ENCODE measurements at places on chromosomes 2 and 18.

DNA sequence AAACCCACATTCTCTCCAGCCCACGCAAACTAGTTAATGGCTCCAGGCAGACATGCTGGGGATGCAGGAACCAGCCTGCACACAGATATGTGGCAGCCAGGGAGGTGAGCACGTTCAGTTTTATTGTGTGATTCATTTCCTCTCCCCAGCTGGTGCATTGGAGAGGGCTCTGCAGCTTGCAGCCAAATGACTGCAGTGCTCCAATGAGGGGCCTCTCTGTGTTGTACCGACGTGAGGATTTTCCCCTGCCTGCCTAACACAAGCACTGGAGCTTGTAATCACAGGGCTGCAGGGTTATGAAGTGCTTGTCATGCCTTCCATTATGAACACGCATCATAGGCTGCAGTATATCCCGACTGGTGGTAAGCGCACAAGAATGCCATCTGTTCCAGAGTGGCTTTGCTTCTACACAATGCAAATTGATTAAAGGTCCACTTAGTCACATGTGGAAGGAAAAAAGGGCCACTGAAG lies 92.3 kb upstream of the THUMPD2 start:
- DNase-seq: no peak

DNA sequence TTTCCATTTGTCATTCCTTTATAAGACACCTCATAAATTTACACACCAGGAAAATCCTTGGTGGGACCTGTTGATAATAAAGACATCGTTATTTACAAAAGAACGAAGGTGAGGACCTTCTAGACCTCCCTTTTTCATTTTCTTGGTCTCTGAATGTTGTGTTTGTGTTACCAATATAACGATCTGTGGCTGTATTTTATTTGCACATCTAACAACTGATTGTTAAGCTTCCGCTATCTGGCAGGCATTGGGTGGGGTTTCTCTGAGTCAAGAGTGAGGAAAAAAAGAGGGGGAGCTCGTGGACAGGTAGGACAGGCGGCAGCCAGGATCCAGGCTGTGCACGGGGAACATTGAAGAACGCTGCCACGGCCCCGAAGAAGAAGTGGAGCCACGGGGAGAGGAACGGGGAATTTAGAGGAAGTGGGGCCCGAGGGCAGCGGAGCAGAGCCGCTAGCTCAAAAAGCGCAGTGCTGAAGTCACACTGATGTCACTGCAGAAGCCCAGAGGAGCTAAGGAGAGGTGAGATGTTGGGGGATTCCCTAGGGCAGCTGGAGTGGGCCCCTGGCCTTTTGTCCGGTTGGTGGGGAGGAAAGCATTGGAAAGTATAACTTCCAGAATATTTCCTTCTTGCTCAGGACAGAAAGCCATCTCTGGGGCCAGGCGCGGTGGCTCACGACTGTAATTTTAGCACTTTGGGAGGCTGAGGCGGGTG lies 20.9 kb upstream of the DNMT3A start:
- DNase-seq: peak; percentile 68

DNA sequence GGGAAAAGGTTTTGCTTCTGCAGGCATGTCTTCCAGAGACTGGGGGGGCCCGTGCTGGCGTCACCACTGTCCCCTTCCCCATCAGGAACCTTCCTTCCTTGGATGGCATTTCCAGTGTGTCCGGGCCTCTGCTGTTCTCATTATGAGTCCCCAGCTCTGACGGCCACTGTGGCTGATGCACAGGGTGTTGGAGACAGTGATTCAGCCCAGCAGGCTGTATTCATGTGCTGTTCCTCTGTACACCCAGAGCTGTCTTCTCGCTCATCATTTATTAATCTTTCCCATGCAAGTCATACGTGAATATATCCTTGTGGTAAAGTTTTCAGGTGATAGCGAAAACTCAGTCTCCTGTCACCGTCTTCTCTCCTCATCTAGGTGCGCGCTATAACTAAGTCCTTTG lies 57.7 kb downstream of the ASAP2 start:
- no peak for DNase-seq

- DNase-seq: no peak
Observed at GRCh38 chr2:55961318-55961911, 37.8 kb upstream of the EFEMP1 start.

DNA sequence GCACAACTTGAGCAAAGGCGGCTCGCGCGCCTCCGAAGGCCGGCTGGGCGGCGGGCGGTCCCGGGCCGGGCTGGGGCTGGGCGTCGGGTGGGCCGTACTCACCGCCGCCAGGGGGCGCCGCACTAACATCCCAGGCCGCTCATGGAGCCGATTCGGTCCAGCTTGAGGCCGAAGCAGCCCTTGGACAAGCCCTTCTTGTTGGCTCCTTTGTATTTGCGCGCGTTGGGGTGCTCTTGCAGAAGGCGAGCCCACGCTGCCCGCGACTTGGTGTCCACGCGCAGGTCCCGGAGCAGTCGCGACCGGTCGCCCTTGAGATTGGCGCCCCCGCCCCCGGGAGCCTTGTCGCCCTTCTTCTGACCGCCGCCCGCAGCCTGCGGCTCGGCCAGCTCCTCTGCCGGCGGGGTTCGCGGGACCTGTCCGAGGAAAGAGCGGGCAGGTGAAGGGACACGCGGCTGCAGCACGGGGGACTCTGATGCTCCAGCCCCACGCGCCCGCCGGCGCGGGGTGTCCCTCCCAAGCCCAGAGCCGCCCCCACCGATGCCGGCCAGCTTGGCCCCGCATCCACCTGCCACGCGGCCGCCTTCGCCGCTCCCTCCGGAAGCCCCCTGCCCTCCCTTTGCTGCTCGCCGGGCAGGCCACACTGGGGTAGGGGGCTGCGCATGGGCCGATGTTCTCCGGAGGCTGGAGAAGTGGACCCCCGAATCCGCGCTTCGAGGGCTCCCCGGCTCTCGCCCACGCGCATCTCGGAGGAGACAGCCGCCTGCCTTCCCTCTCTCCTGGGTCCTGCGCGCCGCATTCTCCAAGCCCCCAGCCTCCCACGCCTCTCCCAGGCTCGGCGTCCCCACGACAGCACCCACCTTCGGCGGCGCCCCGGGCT lies 655 bp downstream of the NPPC start:
- DNase-seq: peak; percentile 80

GRCh38 chr2:157838442-157839161 lies 37.5 kb downstream of the ACVR1 start:
- no peak for DNase-seq

DNA sequence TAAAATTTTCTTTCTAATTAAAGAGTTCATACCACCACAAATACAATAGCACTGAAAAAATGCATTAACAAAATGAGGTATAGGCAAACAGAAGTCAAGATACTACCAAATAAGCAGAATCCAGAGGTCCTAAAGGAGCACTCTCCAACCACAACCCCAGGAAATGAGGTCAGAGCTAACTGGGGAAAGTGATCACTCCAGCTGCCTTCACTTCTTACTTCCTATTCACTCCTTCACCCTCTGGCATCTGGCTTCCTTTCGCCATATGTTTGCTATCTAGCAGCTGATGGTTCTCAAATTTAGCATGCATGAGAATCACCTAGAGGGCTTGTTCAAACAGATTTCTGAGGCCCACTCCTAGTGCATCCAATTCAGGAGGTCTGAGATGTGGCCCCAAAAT lies 212.6 kb upstream of the ACVR2A start:
- DNase-seq: no peak

- DNase-seq: no peak
Observed at GRCh38 chr2:100588071-100588786, 25.4 kb downstream of the PDCL3 start.

All from activated CD4-positive, CD25-positive, alpha-beta regulatory T cell treated with anti-CD3 and anti-CD28 coated beads, Interleukin-2, amount 50 U/mL, for 72 hours (primary cell).